ENCODE measurements at places on chromosomes 2 and 18.

DNA sequence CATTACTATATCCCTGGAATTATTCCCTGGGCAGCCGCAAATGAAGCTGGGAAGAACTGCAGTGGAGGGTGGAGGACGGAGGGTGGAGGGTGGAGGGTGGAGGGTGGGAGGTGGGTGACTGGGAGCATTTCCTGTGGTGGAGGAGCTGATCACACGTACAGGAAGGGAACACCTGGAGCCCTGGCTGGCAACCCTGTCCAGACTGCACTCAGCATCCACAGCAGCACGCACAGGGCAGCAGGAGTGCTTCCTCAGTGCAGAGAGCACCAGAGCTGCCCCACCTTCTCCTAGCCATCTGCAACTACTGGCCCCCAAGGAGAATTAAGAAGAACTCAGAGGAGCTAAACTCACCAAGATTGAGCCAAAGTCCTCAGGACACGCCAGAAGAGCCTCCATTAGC is 249.9 kb downstream of the EIPR1 start:
- no peak for DNase-seq

- no peak for DNase-seq
Measured at GRCh38 chr2:190582736-190583506, 48.4 kb upstream of the NEMP2 start.

DNA sequence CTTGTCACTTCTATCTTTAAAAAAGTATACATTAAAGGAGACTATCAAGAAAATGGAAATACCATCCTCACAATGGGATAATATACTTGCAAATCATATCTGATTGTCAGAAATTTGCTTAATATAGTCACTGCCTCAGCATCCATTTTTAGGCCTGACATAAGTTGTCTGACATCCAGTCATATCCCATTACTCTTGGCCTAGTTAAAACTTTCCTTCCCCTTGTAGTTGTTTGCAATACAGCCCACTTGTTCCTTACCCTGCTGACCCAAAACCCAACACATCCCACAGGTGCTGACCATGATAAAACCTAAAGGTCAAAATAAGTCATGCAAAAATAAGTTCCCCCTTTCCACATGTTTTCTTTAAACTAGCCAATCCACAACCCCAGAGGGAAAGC is 3.6 kb upstream of the ARHGEF33 start:
- no peak for DNase-seq

GRCh38 chr2:620004-620403 is 57.2 kb downstream of the TMEM18 start:
- no peak for DNase-seq

DNA sequence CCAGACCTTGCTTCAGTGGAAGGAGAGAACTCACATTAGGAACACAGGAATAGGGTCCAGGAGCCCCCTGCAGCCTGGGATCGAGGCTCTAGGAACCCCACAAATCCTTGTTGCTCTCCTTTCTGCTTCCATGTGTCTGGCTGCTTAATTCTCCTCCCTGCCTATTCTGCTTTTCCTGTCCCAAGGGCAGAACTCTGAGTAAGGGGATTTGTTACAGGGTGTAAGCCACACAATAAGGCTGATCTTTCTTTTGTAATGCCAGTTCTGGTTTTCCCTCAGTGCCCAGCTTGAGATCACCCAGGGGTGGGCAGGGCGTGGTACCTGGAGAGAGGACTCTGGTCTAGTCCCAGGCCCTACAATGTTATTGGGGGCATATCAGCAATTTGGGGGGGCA is 119.6 kb upstream of the MGAT5 start:
- no peak for DNase-seq

DNA sequence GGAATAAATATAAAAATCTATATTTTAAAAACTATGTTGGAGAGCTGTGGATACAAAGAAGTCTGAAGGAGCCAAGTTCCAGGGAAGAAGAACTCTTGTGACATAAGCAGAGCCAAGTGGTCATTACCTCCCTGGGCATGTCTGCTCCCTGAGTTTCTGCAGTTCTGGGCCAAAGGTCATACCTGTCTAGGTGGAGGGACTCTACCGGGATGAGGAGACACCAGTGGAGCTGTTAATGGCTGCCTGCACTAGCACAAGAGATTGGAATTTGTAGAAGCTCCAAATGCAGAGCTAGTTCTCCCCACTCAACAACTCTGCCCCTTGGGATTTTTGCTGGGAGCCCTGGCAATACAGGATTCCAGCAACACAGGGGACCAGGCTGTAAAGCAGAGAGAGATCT is 89.8 kb downstream of the ARHGAP28 start:
- no peak for DNase-seq

- DNase-seq, result no peak
Measured at GRCh38 chr2:111950236-111950635, 51.8 kb downstream of the MERTK start.

- DNase-seq, result no peak
Measured at GRCh38 chr18:63477200-63477599, 442 bp downstream of the SERPINB5 start.

- peak; percentile 66 for DNase-seq
Measured at GRCh38 chr2:8893978-8894820, 56.8 kb upstream of the KIDINS220 start.

DNA sequence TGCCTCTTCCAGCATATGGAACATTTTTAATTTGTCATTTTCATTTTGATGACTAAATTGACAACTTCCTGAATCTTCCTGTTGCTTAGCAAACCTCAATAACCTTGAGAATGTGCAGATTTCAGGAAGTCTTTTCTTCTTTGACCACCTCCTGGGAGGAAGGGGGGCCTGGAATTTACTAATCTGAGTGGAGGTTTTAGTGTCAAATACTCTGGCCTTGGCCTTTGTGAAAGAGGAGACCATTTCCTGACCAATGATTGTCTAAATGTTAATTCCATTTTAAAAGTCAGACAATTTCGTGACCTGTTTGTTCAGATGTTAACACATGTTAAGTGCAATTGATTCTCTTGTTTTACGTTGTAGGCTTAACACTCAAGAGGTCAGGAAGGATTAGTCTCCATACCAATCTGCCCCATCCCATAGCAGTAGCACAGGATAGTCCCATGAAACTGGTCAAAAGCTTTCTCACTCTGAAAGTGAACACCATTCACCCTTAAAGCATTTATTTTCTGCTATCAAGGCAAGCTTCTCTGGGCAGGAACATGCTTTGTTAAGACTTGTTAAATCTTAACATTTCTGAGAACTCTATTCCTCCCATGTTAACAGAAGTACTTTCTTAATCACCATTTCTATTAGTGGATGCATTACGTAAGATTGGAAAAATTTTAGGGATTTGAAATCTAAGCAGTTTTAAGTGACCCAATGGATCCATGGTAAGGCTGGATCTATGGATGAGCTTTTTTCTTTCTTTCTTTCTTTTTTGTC is 219.6 kb downstream of the RND3 start:
- no peak for DNase-seq

GRCh38 chr2:41657226-41657625 is 390.6 kb upstream of the PKDCC start:
- no peak for DNase-seq

DNA sequence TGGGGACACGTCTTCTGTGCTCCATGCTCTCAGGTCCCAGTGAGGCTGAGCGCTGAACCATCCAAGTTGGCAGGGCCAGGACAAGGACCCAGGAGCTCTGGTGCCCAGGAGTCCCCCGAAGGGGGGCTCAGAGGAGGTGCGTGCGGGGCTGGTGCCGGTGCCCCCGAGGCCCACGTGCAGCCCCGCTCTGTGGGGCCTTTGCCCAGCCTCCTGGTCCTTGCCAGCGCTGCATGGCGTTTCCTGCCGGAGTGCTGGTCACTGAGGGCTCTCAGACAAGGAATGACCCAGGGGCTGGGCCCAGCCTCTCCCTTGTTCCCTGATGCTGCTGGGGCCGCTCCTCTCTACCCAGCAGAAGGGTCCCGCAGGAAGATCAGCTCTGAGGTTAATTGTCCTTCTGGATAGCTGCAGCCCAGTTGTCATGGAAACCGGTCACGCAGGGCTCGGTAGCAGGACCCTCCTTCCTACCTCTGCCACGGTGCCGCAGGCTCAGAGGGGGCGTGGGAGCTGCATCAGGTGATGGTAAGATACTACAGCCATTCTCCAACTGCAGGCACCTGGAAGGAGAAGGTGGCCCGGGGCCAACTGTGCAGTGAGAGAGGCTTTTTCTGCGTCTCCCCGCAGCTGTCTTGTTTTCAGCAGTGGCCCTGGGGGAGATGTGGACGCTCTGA is 64.5 kb downstream of the RRM2 start:
- no peak for DNase-seq

DNA sequence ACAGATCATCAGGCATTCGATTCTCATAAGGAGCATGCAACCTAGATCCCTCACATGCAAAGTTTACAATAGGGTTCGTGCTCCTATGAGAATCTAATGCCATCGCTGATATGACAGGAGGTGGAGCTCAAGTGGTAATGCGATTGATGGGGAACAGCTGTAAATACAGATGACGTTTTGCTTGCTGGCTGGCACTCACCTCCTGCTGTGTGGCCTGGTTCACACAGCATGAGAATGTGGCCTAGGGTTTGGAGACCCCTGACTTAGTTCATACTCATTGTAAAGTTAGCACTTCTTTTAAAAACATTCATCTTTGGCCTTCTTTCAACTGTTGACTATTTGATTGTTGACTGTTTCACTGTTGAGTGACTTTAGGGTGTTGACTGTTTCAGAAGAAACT is 8.7 kb upstream of the CHMP1B start:
- no peak for DNase-seq

Measured in hematopoietic multipotent progenitor cell treated with erythropoietin and hydrocortisone succinate and interleukin-3 and kit ligand, for 15 days (in vitro differentiated cells).